ENCODE measurements at places on chromosomes 11 and 22. TPM values are rescaled to one million over a fixed set of nuclear protein-coding genes. Genes with fewer than 3 reads are reported as not detected.
A peak's percentile ranks its signal among the peaks of the same experiment; 100 is the strongest.

- DNase-seq, result peak; percentile 81
Observed at GRCh38 chr11:26331911-26332571, at the start of gene ANO3. ANO3 (plus strand) TSS chr11:26332130; CDS start chr11:26332276, 146 bp downstream.

DNA sequence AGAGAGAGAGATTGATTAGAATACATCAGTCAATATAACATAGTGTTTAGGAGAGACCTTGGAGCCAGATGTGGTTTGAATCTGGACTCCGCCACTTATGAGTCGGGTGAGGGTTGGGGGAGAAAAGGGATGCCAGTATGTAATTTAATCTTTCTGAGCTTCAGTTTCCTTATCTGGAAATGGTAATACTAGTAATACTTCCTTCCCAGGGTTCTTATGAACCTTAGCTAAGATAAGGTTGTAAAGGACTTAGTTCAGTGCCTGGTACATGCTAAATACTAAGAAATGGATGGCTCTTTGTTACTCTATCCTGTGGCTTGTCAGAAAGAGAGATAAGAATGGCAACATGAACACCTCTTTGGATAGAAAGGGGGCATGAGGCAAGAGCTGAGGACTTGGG lies 226.1 kb upstream of the NARS2 start:
- DNase-seq, result no peak

GRCh38 chr22:36870250-36870649 lies 9.4 kb downstream of the NCF4 start:
- no peak for DNase-seq

- no peak for DNase-seq
Observed at GRCh38 chr11:77392842-77393241, 81.1 kb downstream of the PAK1 start.

GRCh38 chr22:49331878-49332277 lies 495.8 kb downstream of the BRD1 start:
- no peak for DNase-seq

GRCh38 chr11:71582309-71582895 lies at the start of gene KRTAP5-11:
KRTAP5-11 (minus strand) TSS chr11:71582875; CDS start chr11:71582837, 38 bp downstream.
- no peak for DNase-seq

The CABP4 gene
- 0.81 TPM for polyA plus RNA-seq

The CD248 gene
- 12.0 TPM for polyA plus RNA-seq

The OR51E2 gene
- polyA plus RNA-seq, result 0.05 TPM

The ZNRF3 gene
- polyA plus RNA-seq, result 4.0 TPM

The OR4D5 gene
- polyA plus RNA-seq, result not detected

The KRTAP5-11 gene
- polyA plus RNA-seq, result not detected

The KREMEN1 gene
- polyA plus RNA-seq, result 37.2 TPM

The OR10A2 gene
- polyA plus RNA-seq, result not detected

The RAG1 gene
- 0.72 TPM for polyA plus RNA-seq

The IGSF22 gene
- polyA plus RNA-seq, result 0.66 TPM
